ENCODE measurements at places on chromosomes 16 and 17.

DNA sequence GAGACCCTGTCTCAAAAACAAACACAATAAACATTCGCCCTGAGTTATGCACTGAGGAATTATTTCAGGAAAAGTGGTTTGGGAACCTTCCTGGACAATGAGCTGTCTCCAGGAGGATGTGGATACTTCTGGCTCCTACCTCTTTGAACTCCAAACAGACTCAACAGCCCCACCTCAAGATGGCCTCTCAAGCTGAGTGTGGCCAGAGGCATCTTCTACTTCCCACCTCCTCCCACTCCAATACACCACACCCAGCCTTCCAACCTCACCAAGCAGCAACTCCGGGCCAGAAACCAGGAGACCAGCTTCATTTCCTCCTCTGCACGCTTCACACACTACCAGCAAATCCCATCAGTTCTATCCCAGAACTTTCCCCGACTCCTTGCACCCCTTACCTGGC is 11.6 kb downstream of the HBQ1 start:
- DNase-seq = no peak

DNA sequence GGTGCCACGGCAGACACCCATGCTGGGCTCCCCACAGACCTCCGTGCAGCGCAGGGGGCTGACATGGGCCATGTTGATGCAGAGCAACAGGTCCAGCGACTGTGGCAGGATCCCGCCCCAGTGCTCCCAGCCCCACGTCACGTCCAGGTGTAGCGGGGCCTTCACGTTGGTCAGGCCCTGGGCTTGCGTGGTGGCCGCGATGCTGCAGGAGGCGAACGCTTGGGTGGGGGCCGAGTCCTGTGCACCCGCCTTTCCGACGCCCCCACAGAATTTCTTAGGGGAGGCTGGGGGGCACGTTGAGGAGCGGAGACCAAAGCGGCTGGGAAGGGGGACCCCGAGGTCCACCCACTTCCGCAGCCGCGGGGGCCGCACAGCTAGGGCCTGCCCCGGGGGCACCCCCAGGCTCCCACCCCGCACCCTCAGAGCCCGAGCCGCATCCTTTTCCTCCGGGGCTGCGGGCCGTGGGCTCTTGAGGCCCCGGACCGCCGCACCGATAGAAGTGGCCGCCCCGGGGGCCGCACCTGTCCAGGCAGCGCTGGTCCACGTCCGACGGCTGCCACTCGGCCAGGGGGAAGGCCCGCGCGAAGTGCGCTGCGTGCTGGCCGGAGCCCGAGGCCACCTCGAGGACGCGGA is 416 bp downstream of the METTL26 start:
- DNase-seq = no peak

DNA sequence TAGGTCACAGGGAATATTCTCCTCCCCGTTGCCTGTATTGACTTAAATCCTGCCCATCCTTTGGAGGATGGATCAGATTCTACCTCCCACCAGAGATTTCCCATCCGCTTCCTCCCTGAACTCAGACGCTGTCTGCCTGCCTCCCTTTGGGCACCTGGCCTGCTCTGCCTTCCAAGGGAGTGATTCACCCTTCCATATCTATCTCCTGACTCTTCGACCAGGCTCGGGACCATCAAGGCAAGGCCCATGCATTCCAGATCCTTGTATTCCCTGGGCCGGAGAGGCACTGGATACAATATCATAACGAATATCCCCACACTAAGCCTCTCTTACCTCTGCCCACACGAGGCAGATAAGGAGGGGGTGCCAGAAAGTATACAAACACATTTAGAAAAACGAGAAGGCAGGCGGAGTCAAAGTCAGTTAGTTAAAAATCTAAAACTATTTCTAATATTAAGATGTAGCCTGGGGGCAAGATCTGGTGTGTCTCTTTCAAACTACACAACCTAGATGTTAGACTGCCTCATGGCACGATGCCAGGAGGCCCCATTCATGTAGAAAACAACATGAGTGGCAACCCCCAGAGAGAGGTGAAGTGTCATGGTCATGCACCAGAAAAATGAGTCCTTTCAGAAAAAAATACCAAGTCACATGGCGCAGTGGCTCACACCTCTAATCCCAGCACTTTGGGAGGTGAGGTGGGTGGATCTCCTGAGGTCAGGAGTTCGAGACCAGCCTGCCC is 9.2 kb downstream of the PMP22 start:
- DNase-seq = no peak

DNA sequence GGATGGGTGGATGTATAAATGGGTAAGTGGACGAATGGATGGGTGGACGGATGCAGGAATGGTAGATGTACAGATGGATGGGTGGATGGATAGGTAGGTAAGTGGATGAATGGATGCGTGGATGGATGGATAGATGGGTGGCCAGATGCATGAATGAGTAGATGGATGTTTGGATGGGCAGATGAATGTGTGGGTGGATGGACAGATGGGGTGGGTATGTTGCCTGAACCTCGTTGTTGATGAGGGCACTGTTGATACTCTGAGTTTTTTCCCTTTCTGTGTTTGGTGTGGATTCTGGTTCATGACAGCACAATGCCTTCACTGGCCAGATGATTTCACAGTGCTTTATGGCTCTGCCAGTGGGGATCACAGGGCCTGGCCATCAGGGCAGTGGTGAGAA is 208.3 kb downstream of the NPIPB11 start:
- no peak for DNase-seq

DNA sequence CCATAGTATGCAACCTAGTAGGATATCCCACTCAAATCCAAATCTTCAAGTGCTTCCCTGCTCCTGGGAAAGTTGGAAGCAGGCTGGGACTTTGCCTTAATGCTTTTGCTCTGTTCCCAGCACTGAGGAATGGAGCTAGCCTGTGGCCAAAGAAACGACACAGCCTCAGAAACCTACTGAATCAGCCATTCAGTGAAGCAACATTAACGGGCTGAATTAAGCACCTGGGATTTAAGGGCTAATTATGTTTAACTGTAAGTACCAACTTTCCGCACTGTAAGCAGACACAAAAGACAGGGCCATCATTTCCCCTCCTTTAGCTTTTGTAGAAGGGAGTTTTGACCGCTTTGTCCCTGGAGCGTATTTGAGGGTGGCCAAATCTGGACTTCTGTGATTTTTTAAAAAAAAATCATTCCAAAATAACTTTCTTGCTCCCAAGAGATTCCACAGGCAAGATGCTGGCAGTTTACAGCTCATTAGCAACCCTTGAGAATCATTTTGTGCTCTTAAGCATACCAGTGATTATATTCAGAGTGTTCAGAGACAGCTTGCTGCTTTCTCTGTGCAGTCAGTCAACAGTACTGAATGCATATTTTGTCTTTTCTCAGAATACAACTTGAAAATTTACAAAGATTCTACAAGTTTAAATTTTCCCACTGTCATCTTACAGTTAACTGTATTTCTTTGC is 17.6 kb upstream of the NOL11 start:
- DNase-seq = no peak

GRCh38 chr16:51577621-51578303 is 426.7 kb upstream of the SALL1 start:
- peak; percentile 91 for DNase-seq

- DNase-seq = no peak
Observed at GRCh38 chr16:11395008-11395948, 50.0 kb downstream of the RMI2 start.

- DNase-seq = no peak
Observed at GRCh38 chr16:50889746-50890145, 147.9 kb downstream of the CYLD start.

DNA sequence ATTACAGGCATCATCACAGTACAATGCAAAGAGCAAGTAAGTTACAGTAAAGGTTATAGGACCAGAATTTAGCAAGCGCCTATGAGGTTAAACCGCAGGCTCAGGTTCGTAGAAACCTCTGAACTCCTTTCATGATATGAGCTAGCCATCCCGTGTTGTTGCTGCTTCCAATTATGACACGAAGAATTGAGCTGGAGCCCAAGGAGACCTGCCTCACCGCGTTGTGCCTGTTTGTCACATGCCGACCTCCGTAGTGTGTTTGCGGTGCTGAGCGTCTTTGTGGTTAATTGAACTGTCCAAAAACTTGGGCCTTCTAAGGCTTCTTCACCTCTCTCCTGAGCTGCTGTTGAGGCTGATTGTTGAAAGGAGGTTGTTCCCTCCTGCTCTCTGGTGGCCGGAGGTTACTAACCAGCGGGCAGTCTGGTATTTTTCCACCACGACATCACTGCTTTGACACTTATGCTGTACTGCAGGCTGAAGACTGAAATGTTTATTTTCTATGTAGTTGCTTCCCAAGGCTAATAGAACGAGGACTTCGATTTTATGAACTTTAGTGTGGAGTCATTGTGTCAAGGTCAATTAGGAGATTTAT is 67.5 kb downstream of the SEC14L1 start:
- no peak for DNase-seq

DNA sequence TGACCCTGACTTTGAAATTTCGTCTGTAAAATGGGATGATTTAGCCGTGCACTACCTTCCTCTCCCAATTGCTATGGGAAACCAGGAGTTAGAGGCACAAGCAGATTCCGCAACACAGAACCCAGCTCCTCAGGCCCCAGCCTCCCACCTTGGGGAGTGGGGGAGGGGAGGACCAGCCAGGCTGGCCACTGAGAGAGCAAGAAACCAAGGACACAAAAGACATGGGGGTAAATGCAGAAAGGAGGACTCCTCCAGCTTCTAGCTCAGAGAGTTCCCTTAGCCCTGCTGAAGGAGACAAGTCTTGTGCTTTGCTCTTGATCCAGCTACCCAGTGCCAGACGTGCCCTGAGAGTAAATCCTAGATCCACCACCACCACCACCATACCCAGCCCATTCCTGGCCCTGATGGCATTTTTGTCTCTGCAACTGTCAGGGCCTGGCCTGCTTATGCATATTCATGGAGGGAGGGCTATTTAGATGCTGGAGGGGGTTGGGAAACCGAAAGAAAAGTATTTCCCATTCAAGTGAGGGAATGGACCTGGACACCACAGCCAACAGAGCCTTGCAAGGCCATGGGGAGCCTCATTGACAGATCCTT is 25.9 kb downstream of the PITPNM3 start:
- DNase-seq = no peak

DNA sequence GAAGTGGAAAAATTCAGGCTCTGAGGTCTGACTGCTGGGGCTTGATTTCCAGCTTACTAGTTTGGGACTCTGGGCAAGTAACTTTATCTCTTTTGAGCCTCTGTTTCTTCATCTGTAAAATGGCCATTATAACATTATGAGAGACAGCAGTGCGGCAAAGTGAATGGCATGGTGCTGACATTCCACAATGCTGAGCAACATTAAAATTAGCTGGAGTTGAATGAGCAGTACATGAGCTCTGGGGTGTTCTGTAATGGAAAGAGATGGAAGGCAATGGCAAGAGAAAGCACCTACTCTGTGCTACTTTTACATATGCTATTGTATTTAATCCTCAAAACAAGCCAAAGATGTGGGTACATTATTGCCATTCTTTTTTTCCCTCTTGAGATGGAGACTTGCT is 535.7 kb upstream of the CDH11 start:
- no peak for DNase-seq

DNA sequence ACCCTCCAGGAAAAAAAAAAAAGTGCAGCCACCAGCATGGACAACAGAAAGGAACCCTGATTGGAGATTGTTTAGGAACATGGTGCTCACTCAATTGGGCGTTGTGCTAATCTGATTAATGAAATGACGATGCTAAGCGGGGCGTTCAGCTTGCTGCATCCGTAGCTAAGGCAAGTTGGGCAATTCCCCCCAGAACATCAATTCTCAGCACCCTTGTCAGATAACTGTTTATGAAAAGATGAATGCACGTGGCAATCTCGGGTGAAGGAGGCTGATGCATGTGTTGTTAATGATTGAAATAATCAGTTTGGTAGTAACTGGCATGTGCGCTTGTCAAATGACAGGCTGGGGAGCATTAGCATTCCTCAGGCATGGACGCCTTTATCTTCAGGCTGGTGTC is 57.0 kb downstream of the HS3ST3A1 start:
- DNase-seq = no peak

DNA sequence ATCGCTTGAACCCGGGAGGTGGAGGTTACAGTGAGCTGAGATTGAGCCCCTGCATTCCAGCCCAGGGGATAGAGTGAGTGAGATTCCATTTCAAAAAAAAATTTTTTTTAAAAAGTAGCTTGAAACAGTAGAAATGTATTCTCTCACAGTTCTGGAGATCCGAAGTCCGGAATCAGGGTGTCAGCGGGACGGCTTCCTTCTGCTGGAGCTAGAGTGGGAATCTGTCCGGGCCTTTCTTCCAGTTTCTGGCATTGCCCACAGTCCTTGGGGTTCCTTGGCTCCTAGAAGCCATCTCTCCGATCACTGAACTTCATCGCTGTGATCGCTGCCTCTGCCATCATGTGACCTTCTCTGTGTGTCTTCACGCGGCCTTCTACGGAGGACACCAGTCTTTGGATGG is 181.2 kb upstream of the CIBAR2 start:
- DNase-seq = no peak

DNA sequence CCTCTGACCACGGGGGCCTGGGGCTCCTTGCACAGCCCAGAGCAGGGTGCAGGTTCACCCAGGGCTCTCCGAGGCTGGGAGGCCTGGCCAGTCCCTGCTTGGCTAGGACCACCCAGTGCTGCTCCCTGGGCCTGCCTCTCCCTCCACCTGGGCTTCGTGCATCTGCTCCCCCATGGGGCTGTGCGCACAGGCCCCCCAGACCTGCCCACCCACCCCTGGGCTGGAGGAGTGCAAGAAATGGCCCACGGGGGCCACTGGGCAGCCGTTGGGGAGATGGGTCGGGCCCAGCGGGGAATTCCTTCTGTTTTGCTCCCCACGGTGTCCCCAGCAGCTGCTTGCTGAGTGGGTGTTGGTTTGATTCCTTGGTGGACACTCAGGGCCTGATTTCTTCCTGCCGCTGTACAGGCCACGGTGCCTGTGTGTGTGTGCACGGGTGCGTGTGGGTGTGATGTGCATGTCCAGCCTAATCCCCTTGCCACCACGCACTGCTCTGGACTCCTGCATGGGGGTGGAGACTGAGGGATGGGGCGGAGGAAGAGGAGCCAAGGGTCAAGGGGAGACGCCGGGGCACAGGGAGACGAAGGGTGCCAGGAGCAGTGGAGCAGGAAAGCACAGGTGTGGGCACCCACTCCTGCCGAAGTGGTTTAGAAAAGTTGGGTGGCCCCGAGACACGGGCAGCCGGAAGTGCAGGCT is 8.5 kb downstream of the PRSS27 start:
- no peak for DNase-seq

- no peak for DNase-seq
Observed at GRCh38 chr17:12545877-12546513, 119.7 kb upstream of the MYOCD start.

- DNase-seq = no peak
Observed at GRCh38 chr17:38870259-38871165, 654 bp downstream of the LASP1 start.

DNA sequence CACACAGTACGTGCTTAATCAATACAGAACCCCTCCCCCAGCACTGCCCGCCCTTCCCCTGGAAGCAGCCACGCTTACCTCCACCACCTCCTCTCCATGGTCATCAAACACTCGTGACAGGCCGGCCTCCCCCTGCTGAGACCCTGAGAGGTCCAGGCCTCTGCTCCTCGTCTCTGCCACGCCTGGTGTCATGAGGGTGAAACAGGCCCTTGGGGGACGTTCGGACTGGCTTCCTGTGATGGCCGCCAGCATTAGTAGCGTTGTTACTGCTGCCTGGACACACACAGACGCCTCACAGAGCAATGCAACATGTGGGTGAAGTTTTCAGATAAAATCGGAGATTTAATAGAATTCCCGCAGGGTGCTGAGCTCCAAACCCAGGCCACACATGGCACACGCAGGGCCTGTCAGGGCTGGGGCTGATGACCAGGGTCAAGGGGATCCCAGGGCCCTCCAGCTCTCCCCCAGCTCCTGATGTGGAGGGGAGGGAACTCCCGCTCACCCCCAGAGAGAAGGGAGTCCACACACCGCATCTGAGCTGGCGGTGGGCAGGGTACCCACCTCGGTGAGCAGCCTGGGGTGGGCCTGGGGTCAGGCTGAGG is 15.9 kb upstream of the SLC38A10 start:
- no peak for DNase-seq

Measured in renal pelvis (tissue), 12 donors.